ENCODE measurements at places on chromosomes 11 and 22. TPM values are rescaled to one million over a fixed set of nuclear protein-coding genes. Genes with fewer than 3 reads are reported as not detected.

ACTN3 gene
- not detected for total RNA-seq

RTN4RL2 gene
- not detected for total RNA-seq

OR51B2 gene
- not detected for total RNA-seq

TRIM64 gene
- total RNA-seq = not detected

TNNI2 gene
- total RNA-seq = not detected

KRTAP5-11 gene
- total RNA-seq = not detected

Data from Daoy (cell line).